ENCODE measurements at places on chromosomes 1 and 21. TPM values are rescaled to one million over a fixed set of nuclear protein-coding genes. Genes with fewer than 3 reads are reported as not detected.
A peak's percentile ranks its signal among the peaks of the same experiment; 100 is the strongest.

DNA sequence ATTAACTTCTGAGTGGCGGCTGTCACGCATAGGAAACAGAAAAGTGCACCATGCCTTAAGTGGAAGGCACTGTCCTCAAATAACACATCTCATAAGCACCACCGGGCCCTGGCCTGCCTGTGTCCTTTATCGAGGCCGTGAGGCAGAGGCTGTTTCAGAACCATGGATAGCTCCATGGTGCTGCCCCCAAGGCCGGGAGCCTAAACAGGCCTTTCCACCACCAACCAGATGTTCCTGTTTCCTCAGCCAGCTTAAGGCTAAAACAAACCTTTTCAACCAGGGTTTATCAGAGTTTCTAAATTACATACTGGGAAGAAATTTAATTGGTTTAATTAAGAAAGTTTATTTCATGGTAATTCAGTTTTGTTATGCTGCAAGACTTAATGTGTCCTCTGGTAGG is 114.4 kb downstream of the DMRTA2 start:
- peak; percentile 22 for DNase-seq

- no peak for DNase-seq
These were observed 7.1 kb downstream of the ANGEL2 start for GRCh38 chr1:213008564-213008963.

- DNase-seq = no peak
These were observed 70.6 kb upstream of the ZBTB18 start for GRCh38 chr1:243980471-243980870.

DNA sequence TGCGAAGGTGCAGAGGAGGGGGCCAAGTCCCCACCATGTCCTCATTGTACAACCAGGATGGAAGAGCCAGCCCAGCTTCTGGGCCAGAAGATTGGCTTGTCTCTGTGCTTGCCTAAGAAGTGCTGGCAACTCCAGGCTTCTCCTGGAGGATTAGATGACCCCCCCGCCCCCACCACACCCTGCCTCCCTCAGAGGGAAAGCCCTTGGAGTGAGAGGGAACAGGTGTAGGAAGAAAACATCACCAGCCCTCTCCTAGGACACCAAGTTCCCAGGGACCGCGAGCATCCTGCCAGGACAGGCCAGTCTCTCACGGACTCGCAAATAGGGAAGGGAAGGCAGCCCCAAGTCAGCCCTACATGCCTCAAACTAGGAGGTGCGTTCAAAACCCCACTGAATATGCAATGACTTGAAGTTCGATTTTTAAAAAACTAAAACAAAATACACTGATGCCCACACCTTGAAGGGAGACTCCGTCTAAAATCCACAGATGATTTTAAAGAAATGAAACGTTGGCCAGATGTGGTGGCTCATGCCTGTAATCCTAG is 20.7 kb upstream of the SLC25A33 start:
- no peak for DNase-seq

- no peak for DNase-seq
These were observed 76.6 kb upstream of the IPO9 start for GRCh38 chr1:201752333-201752732.

- DNase-seq = peak; percentile 68
These were observed 15.3 kb upstream of the SKI start for GRCh38 chr1:2212532-2213491.

The MARK1 gene
- total RNA-seq = not detected

The ATAD3C gene
- 1.7 TPM for total RNA-seq

The VANGL1 gene
- 4.2 TPM for total RNA-seq

The TMEM61 gene
- total RNA-seq = not detected

Data from activated CD4-positive, alpha-beta memory T cell treated with anti-CD3 and anti-CD28 coated beads for 36 hours (primary cell).